GM23338 (cell line): ENCODE measurements at places on chromosomes 16 and 17. TPM values are rescaled to one million over a fixed set of nuclear protein-coding genes. Genes with fewer than 3 reads are reported as not detected.

DNA sequence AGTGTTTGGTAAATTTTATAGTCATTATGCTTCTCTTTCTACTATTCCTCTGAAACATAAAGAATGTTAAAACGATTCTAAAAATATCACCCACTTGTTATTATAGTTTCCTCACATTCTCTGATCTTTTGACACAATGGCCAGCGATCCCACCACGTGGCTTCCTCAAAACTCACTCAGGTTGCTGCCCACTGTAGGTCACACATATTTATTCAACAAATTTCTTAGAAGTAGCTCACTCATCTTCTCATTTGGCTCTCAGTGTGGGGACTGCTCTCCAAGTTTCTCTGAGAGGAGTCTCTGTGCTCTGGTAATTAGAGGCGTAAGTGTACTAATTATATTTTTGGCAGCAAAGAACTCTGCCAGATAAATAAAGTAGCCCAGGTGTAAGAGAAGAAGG, 465.4 kb downstream of the CDH11 start:
- no peaks in the 10 kb centered on the region for H3K27me3 ChIP-seq
- H3K4me1 ChIP-seq = no peaks in the 10 kb centered on the region
- no peak overlapping the region for H3K4me3 ChIP-seq
- DNase-seq = no peak

GRCh38 chr16:10978871-10979446, 34.6 kb downstream of the CLEC16A start:
- no peaks in the 10 kb centered on the region for H3K4me1 ChIP-seq
- no peaks in the 10 kb centered on the region; the same call in 1 of the 2 replicates for H3K36me3 ChIP-seq
- DNase-seq = no peak
- no peak overlapping the region for H3K27ac ChIP-seq

GRCh38 chr16:87895641-87896141, 26.4 kb upstream of the SLC7A5 start:
- H3K27ac ChIP-seq = no peak overlapping the region
- H3K4me1 ChIP-seq = no peaks in the 10 kb centered on the region
- H3K36me3 ChIP-seq = no peaks in the 10 kb centered on the region
- H3K4me3 ChIP-seq = no peak overlapping the region
- DNase-seq = no peak
- H3K27me3 ChIP-seq = no peaks in the 10 kb centered on the region

DNA sequence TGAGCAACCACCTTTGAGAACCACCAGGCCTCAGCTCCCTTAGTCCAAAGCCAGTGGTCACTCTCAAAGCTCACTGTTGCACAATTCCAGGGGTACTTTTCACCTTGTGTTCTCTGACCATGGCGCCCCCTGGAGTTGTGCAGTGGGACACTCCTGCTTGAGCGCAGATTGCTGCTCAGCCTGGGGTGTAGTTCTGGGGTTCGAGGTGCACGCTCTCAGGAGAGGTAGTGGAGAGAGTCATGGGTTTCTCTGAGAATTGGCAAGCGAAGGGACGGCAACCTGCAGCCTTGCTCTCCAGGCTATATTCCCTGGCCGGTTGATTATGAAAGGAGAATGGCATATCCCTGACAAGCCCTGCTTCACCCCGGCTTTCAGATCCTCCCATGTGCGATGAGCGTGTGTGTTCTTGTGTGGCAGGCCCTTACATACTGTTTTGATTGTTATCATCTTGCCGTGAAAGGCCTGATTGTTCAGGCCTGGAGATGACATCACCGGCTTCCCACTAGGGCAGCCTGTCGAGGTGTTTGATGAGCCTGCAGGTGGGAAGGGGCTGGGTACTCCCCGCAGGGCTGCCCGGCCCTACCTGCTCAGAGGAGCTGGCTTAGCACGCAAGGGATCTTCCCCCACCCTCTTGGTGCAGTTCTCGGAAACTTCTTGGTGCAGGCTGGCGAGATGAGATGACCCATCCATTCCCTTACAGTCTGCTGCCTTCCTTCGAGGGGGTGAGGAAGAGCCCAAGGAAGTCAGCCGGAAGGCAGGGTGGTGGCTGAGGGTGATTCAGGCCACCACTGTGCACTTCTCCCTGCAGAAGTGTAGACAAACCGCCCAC, 431.2 kb downstream of the SLC39A11 start:
- DNase-seq = no peak
- no peaks in the 10 kb centered on the region for H3K27me3 ChIP-seq
- H3K4me1 ChIP-seq = peaks cover 3% of the 10 kb centered on the region; the same call in 1 of the 2 replicates
- no peaks in the 10 kb centered on the region for H3K36me3 ChIP-seq
- H3K4me3 ChIP-seq = no peak overlapping the region

DNA sequence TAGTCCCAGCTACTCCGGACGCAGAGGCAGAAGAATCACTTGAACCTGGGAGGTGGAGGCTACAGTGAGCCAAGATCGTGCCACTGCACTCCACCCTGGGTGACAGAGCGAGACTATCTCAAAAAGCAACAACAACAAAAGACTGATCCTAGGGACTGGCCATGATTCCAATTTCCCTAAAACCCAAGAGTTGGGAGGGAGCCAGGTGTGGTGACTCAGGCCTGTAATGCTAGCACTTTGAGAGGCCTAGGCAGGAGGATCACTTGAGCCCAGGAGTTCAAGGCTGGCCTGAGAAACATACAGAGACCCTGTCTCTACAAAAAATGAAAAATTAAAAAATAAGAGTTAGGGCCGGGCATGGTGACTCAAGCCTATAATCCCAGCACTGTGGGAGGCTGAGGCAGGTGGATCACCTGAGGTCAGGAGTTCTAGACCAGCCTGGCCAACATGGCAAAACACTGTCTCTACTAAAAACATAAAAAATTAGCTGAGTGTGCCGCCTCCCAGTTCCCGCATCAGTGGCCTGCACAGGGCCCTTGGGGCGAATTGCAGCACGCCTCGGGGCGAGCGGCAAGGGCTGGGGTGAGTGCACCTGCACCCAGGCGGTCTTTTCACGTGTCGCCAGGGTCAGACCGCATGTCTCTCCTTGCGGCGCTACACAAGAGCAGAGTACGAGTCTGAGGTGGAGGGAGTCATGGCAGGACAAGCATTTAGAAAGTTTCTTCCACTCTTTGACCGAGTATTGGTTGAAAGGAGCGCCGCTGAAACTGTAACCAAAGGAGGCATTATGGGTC, 40.8 kb downstream of the CDH3 start:
- no peaks in the 10 kb centered on the region for H3K27me3 ChIP-seq
- H3K4me1 ChIP-seq = no peaks in the 10 kb centered on the region
- no peak for DNase-seq
- no peak overlapping the region for H3K27ac ChIP-seq

GRCh38 chr16:87850009-87851006, 19.0 kb downstream of the SLC7A5 start:
- DNase-seq = peak; percentile 82
- H3K27ac ChIP-seq = peak overlapping the region; percentile 87
- H3K4me1 ChIP-seq = peaks cover 45% of the 10 kb centered on the region
- H3K4me3 ChIP-seq = no peak overlapping the region
- peaks cover 12% of the 10 kb centered on the region; the same call in 1 of the 2 replicates for H3K36me3 ChIP-seq
- H3K27me3 ChIP-seq = no peaks in the 10 kb centered on the region

GRCh38 chr16:79436885-79437284, 163.7 kb downstream of the MAF start:
- H3K27ac ChIP-seq = no peak overlapping the region
- no peaks in the 10 kb centered on the region for H3K27me3 ChIP-seq
- H3K4me3 ChIP-seq = no peak overlapping the region

DNA sequence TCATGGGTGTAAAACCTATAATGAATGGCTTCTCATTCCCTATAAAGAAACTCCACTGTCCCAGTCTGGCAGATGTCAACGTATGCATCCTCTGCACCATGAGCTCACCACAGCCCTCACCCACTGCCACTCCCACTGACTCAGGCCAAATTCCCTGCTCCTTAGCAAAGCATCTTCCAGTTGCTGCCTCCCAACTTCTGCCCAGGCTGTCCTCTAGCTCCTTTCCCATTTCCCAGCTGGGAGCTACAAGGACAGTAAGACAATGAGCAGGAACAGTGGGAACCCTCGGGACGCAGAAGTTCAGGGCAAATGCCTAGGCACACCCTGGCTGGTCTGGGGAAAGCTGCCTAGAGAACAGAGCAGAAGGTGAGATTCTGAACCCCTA, 9.1 kb upstream of the THAP11 start:
- no peaks in the 10 kb centered on the region for H3K36me3 ChIP-seq
- H3K4me1 ChIP-seq = 0 out of 2 replicates have a peak, but pooled peaks cover 3% of the 10 kb centered on the region
- no peaks in the 10 kb centered on the region for H3K27me3 ChIP-seq

- H3K4me1 ChIP-seq = peaks cover under 1% of the 10 kb centered on the region; the same call in 1 of the 2 replicates
- no peaks in the 10 kb centered on the region for H3K27me3 ChIP-seq
- no peak for DNase-seq
- no peak overlapping the region for H3K4me3 ChIP-seq
Measured at GRCh38 chr16:84161801-84162200, 16.7 kb downstream of the DNAAF1 start.

- peaks cover 4% of the 10 kb centered on the region; the same call in 1 of the 2 replicates for H3K27me3 ChIP-seq
- peak overlapping the region; percentile 86 for H3K4me3 ChIP-seq
- no peaks in the 10 kb centered on the region for H3K36me3 ChIP-seq
- no peak overlapping the region for H3K27ac ChIP-seq
Measured at GRCh38 chr17:81935709-81936084, 1.4 kb downstream of the PYCR1 start.

The RUNDC3A gene
- total RNA-seq = 4.0 and 5.5 TPM in 2 replicates

The TEN1 gene
- total RNA-seq = 11.3 TPM in 2 replicates

The CSH2 gene
- total RNA-seq = not detected in 2 replicates

The NPIPA5 gene
- 0.56 TPM in 1 of 2 replicates, not detected in the other for total RNA-seq

The KRTAP2-3 gene
- total RNA-seq = not detected in 2 replicates
